ENCODE measurements at places on chromosomes 13 and 19.

- no peak for DNase-seq
Observed at GRCh38 chr13:41427666-41428065, 29.7 kb upstream of the RGCC start.

- no peak for DNase-seq
Observed at GRCh38 chr13:31195616-31196015, 4.2 kb upstream of the B3GLCT start.

GRCh38 chr13:77696006-77696878, 1.2 kb upstream of the SLAIN1 start:
- DNase-seq = no peak

GRCh38 chr19:1763648-1764639, 10.6 kb downstream of the ONECUT3 start:
- no peak for DNase-seq

GRCh38 chr19:17078920-17079709, 3.5 kb downstream of the MYO9B start:
- no peak for DNase-seq

GRCh38 chr19:42284066-42284501, 15.0 kb downstream of the CIC start:
- DNase-seq = no peak

- no peak for DNase-seq
Observed at GRCh38 chr13:109394311-109394988, 391.9 kb downstream of the IRS2 start.

GRCh38 chr13:91482427-91482826, 84.0 kb downstream of the GPC5 start:
- peak; percentile 51 for DNase-seq
